ENCODE measurements at places on chromosomes 1 and 21.

GRCh38 chr1:111444031-111444430 is 5.0 kb downstream of the WDR77 start:
- DNase-seq, result no peak

DNA sequence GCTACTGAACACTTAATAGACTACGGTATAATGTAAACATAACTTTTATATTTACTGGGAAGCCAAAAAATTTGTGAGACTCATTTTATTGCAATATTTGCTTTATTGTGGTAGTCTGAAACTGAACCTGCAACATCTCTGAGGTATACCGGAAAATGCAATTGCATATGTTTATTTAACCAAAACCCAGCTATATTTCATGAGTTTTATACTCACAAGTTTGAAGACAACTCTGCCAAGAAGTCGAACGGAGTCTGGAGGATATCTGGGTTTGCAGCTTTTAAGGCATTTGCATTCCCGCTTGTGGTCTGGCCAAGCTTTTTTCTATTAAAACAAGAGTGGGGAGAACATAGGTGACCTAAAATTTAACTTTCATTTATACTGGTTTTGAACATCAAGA is 171.9 kb downstream of the SMYD3 start:
- no peak for DNase-seq

- no peak for DNase-seq
These were observed at the start of gene VTCN1 for GRCh38 chr1:117210831-117211261. Gene VTCN1, minus strand, starts transcription at chr1:117210927. Its CDS starts 72 bp downstream, at chr1:117210855.

DNA sequence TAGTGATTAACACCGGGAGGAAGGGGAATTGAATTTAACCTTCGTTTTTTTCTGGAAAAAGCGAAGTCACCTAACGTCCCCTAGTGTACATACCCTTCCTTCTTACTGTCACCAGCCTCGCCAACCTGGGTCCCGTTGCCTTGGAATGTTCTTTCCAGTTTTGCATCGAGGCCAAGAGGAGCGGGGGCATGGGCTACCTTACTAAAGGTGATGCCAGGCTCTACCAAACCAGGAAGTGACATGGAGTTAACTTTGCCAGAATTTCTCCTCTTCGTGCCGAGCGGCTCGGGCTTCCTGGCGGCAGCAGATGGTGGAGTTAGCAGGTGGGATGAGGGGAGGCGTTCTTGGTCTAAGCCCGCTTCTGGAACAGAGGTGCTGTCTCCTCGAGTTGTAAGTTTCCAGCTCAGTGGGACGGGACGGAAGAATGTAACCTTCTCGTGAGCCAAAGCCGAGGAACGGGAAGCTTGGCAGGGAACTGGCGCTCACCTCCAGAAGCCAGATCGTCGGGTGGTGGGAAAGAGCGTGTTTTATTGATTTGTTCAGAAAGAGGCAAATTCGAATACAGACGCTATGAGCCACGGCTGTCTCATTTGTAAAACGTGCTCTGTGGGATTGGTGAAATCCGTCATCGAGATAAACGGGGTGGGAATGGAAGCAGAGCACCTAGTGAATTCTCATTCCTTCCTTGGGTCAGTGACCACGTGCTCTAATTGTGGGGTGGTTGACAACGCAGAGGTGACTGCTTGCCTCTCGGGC is 486 bp downstream of the NIPAL3 start:
- no peak for DNase-seq

GRCh38 chr1:209431813-209432442 is 151.6 kb upstream of the CAMK1G start:
- no peak for DNase-seq

- DNase-seq, result no peak
These were observed 120.7 kb upstream of the SOD1 start for GRCh38 chr21:31538816-31539215.
